ENCODE measurements at places on chromosomes 12 and 14.

- no peaks in the 10 kb centered on the region for H3K27me3 ChIP-seq
- DNase-seq: peak; percentile 98
- peaks cover 33% of the 10 kb centered on the region for H3K36me3 ChIP-seq
- H3K4me1 ChIP-seq: peaks cover 28% of the 10 kb centered on the region
- peak within 1 kb of the TSS; percentile 99 for H3K27ac ChIP-seq
Measured at GRCh38 chr14:68792979-68793733, at the start of gene ZFP36L1. Gene ZFP36L1 (minus strand): TSS chr14:68793067. CDS start chr14:68792938, 129 bp downstream.

DNA sequence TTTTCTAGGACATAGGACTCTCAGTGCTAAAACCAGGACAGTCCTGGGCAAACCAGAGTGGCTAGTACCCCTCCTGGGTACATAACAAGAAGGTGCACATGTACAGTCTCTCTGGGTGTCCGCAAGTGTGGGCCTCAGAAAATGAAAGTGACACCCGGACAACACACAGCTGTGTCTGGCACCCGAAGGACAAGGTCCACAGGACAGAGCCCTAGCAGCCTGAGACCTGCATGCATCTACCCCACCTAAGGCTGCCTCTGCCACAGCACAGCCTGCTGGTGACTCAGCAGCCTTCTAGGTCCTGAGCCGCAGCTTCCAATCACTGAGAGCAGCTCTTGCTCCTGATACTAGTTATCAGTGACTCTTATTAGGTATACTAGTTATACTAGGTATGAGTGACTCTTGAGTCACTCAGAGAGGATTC is 784.1 kb upstream of the TBX3 start:
- no peak for DNase-seq
- H3K27ac ChIP-seq: no peak overlapping the region
- H3K27me3 ChIP-seq: no peaks in the 10 kb centered on the region
- peaks cover 16% of the 10 kb centered on the region for H3K4me1 ChIP-seq
- no peak overlapping the region for H3K4me3 ChIP-seq

GRCh38 chr14:102917469-102918211 is 4.8 kb upstream of the AMN start:
- DNase-seq: no peak
- H3K36me3 ChIP-seq: no peaks in the 10 kb centered on the region
- no peak overlapping the region for H3K4me3 ChIP-seq
- H3K27me3 ChIP-seq: no peaks in the 10 kb centered on the region

DNA sequence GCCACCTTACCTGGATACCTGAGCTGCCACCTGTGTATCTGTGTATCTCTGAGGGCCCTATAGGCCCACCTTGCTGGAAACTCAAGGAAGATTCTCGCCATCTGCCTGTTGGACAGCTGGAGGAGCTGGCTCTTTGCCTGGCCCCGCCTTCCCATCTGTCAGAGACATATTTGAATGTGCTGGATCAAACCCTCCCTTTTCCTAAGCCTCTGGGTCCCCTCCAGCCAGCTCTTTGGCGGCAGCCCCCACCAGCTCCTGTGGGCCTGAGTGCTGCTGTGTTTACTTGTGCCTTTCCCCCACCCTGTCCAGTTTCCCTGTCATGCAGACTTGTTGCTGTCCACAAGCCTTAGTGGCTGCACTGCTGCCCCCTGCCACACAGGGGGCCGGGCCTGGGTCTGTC is 55.9 kb upstream of the SRSF5 start:
- H3K36me3 ChIP-seq: no peaks in the 10 kb centered on the region
- no peak overlapping the region for H3K27ac ChIP-seq
- H3K27me3 ChIP-seq: no peaks in the 10 kb centered on the region
- peaks cover 46% of the 10 kb centered on the region for H3K4me1 ChIP-seq
- H3K4me3 ChIP-seq: no peak overlapping the region
- no peak for DNase-seq

- no peak for DNase-seq
- H3K4me3 ChIP-seq: no peak overlapping the region
- no peaks in the 10 kb centered on the region for H3K4me1 ChIP-seq
- H3K36me3 ChIP-seq: no peaks in the 10 kb centered on the region
- H3K27ac ChIP-seq: no peak overlapping the region
Measured at GRCh38 chr14:25488961-25489360, 439.0 kb upstream of the STXBP6 start.

DNA sequence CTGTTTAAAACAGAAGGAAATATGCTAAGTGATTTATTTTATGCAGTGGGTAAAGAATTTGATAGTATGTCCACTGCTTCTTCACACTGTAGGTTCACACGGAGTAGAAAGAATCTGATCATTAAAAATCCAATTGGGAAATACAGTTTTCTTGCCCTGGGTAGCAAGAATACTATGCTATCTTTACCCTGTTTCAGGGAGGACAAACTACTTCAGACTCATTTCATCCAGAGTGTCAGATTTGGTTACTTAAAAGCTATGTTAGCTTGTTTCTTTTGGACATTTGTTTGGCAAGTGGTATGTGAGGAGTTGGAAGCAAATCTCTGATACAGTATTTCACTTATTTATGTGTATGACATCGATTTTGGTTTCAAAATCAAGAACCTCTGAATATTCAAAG is 4.3 kb downstream of the FRS2 start:
- H3K36me3 ChIP-seq: no peaks in the 10 kb centered on the region
- H3K4me1 ChIP-seq: peaks cover 60% of the 10 kb centered on the region

DNA sequence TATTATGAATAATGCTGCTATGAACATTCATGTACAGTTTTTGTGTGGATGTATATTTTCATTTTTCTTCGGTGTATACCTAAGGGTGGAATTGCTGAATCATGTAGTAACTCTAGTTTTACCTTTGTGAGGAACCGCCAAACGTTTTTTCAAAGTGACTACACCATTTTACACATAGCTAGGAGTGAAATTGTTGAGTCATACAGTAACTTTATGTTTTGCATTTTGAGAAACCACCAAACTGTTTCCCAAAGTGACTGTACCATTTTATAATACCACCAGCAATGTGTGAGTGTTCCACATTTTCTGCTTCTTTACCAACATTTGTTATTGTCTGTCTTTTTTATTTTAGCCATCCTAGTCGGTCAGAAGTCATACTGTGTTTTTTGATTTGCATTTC is 3.1 kb upstream of the TPH2 start:
- no peaks in the 10 kb centered on the region for H3K4me1 ChIP-seq
- no peak overlapping the region for H3K27ac ChIP-seq
- H3K4me3 ChIP-seq: no peak overlapping the region
- H3K27me3 ChIP-seq: no peaks in the 10 kb centered on the region
- no peak for DNase-seq

- no peak overlapping the region for H3K4me3 ChIP-seq
- peaks cover 36% of the 10 kb centered on the region for H3K4me1 ChIP-seq
- H3K27me3 ChIP-seq: no peaks in the 10 kb centered on the region
- no peak for DNase-seq
- H3K36me3 ChIP-seq: no peaks in the 10 kb centered on the region
Measured at GRCh38 chr12:89247541-89247942, 104.8 kb downstream of the DUSP6 start.

DNA sequence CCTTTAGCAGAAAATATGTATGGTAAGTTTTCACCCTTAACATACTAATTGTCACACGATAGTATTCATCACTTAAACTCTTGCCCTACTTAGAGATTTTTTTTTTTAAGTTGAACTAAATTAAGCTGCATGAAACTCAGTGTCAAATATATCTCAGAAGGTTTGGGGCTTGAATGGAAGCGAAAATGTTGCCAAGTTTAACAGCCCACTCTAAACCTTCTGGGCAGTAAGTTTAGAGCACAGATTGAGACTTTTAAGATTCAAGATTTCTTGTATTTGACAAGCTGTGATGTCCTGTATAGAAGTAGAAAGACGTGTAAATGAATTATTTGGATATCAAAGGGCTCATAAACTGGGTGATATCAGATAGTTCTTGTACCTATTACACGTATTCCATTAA is 287.3 kb upstream of the FLRT2 start:
- H3K27ac ChIP-seq: no peak overlapping the region
- no peak overlapping the region for H3K4me3 ChIP-seq
- DNase-seq: no peak

- H3K27ac ChIP-seq: no peak overlapping the region
- H3K36me3 ChIP-seq: no peaks in the 10 kb centered on the region
- DNase-seq: no peak
- H3K4me1 ChIP-seq: peaks cover 22% of the 10 kb centered on the region
- no peak overlapping the region for H3K4me3 ChIP-seq
Measured at GRCh38 chr12:93407054-93407962, 29.6 kb downstream of the NUDT4 start.

- no peaks in the 10 kb centered on the region for H3K27me3 ChIP-seq
- H3K4me1 ChIP-seq: no peaks in the 10 kb centered on the region
- H3K36me3 ChIP-seq: no peaks in the 10 kb centered on the region
- H3K4me3 ChIP-seq: no peak overlapping the region
Measured at GRCh38 chr14:95577067-95577800, 42.4 kb downstream of the GLRX5 start.

DNA sequence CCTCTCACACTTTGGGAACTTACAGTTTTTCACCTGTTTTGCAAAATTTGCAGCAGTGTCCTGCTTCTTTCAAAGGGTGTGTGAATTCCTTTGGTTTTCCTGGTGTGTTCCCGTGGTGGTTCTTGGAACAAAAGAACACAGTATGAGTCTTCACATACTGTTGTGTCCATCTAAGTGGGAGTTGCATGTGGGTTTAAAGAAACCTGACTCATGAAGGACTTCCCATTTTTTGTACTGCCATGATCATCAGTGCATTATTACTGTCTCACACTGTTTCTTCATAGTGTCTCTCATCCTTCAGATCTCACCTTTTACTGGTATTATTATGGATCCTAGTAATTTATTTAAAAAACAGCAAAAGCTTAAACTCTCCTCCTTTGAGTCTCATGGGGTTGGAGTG is 3.8 kb upstream of the GZMH start:
- H3K4me1 ChIP-seq: no peaks in the 10 kb centered on the region
- no peak for DNase-seq
- no peak overlapping the region for H3K27ac ChIP-seq
- H3K27me3 ChIP-seq: no peaks in the 10 kb centered on the region
- no peaks in the 10 kb centered on the region for H3K36me3 ChIP-seq

- no peak overlapping the region for H3K27ac ChIP-seq
- H3K4me1 ChIP-seq: peaks cover 36% of the 10 kb centered on the region
- no peak overlapping the region for H3K4me3 ChIP-seq
- no peak for DNase-seq
- H3K36me3 ChIP-seq: no peaks in the 10 kb centered on the region
- H3K27me3 ChIP-seq: no peaks in the 10 kb centered on the region
Measured at GRCh38 chr12:111687255-111687654, 1.4 kb downstream of the ACAD10 start.

- no peak overlapping the region for H3K4me3 ChIP-seq
- H3K27ac ChIP-seq: no peak overlapping the region
- DNase-seq: no peak
- no peaks in the 10 kb centered on the region for H3K36me3 ChIP-seq
- peaks cover 6% of the 10 kb centered on the region for H3K4me1 ChIP-seq
- no peaks in the 10 kb centered on the region for H3K27me3 ChIP-seq
Measured at GRCh38 chr14:64935508-64935907, 7.0 kb downstream of the GPX2 start.

- no peak for DNase-seq
- H3K4me1 ChIP-seq: no peaks in the 10 kb centered on the region
- no peak overlapping the region for H3K4me3 ChIP-seq
- H3K27ac ChIP-seq: no peak overlapping the region
- no peaks in the 10 kb centered on the region for H3K36me3 ChIP-seq
- no peaks in the 10 kb centered on the region for H3K27me3 ChIP-seq
Measured at GRCh38 chr14:77200406-77200985, 18.9 kb downstream of the TMEM63C start.

- H3K4me3 ChIP-seq: no peak overlapping the region
- peak overlapping the region; percentile 34 for H3K27ac ChIP-seq
- H3K36me3 ChIP-seq: peaks cover 7% of the 10 kb centered on the region
Measured at GRCh38 chr14:89187501-89187900, 229.5 kb downstream of the FOXN3 start.

- no peaks in the 10 kb centered on the region for H3K27me3 ChIP-seq
- H3K4me1 ChIP-seq: no peaks in the 10 kb centered on the region
- H3K36me3 ChIP-seq: no peaks in the 10 kb centered on the region
- no peak for DNase-seq
Measured at GRCh38 chr14:56276108-56276507, 157.9 kb downstream of the PELI2 start.

GRCh38 chr12:82069931-82070514 is 288.2 kb downstream of the CCDC59 start:
- no peaks in the 10 kb centered on the region for H3K27me3 ChIP-seq
- no peak overlapping the region for H3K4me3 ChIP-seq
- no peak for DNase-seq
- no peaks in the 10 kb centered on the region for H3K36me3 ChIP-seq
- H3K27ac ChIP-seq: no peak overlapping the region
- H3K4me1 ChIP-seq: no peaks in the 10 kb centered on the region

- H3K27me3 ChIP-seq: no peaks in the 10 kb centered on the region
- no peak for DNase-seq
- H3K27ac ChIP-seq: peak overlapping the region; percentile 31
Measured at GRCh38 chr12:28489246-28489645, 299.0 kb downstream of the CCDC91 start.

GRCh38 chr14:61148742-61149350 is 132.3 kb downstream of the TMEM30B start:
- no peaks in the 10 kb centered on the region for H3K27me3 ChIP-seq
- H3K4me3 ChIP-seq: no peak overlapping the region
- no peak overlapping the region for H3K27ac ChIP-seq
- H3K36me3 ChIP-seq: no peaks in the 10 kb centered on the region
- no peak for DNase-seq
- H3K4me1 ChIP-seq: peaks cover 37% of the 10 kb centered on the region

DNA sequence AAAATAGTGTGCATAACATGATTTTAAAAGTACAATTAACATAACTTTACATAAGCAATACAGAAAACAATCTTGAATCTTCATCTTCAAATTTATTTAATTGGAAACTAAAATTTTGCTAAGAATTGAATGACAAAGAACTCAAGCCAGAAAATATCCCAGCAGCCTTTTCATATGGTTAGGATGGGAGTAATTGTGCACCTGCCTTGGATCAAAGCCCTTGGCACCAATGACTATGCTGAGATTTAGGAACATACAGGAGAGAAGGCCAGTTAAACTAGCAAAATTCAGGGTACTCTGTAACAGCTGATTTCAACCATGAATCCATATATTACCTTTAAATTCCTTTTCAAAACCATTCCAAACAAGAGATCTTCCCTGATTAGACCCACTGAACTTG is 5.8 kb downstream of the KERA start:
- H3K4me3 ChIP-seq: no peak overlapping the region
- no peaks in the 10 kb centered on the region for H3K36me3 ChIP-seq
- no peak for DNase-seq
- H3K27ac ChIP-seq: no peak overlapping the region
- no peaks in the 10 kb centered on the region for H3K27me3 ChIP-seq
